ENCODE measurements at places on chromosomes 6 and 20.

DNA sequence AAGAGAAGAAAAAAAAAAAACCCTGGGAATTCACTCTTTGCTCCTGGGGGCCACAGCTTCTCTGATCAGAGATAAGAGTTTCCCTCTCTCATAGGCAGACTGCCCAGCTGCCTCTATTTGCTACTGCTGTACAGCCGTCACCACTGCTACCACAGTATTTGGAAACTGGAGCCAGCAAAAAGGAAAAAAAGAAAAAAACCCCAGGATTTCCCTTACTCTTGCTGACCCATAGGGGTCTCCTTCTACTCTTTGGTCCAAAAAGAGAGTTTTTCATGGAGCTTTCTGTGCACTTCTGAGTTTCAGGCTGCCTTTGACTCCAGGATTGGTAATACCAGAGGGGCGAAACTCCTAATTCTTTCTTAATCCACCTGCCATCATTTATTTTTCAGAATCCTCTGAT lies 89.7 kb downstream of the MDGA1 start:
- DNase-seq, result no peak

DNA sequence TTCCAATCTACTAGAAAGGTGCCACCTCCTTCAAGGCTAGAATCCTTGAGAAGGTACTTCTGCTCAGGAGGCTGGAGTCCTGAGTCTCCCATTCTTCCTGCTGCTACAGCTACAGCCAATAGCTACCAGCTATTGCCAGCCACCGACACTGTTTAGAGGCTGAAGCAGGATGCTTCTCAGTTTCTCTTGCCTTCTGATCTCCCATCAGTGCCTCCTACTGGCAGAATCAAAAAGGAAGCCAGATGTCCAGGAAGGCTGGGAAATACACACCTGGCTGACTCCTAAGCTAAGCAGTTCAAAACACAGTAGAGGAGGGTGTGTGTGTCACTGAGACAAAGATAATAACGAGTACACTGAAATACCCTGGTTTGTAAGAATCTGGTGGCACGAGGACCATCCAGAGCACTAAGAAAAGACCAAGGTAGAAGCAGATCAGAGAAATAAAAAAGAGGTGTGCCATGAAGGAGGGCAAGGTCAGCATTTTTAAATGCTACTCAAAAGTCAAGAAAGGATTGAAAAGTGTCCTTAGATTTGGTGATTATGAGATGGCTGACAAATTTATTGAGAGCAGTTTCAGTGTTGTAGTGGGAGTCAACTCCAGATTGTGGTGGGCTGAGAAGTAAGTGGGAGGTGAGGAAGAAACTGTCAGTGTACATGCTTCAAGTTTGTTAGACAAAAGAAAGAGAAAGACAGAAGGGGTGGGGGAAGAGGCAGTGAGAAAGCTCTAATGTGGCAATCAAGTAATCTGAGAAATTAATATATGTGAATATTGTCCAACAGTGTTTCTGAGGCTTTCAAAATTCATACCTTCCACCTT lies 2.3 kb upstream of the HLA-DMA start:
- peak; percentile 32 for DNase-seq

- DNase-seq, result no peak
Observed at GRCh38 chr6:126167726-126168125, 172.2 kb upstream of the CENPW start.

- peak; percentile 13 for DNase-seq
Observed at GRCh38 chr20:431012-431904, 23.2 kb downstream of the RBCK1 start.

GRCh38 chr20:45049904-45050471 lies 50.9 kb downstream of the KCNS1 start:
- no peak for DNase-seq

GRCh38 chr20:23150304-23151007 lies 64.3 kb upstream of the CD93 start:
- no peak for DNase-seq

DNA sequence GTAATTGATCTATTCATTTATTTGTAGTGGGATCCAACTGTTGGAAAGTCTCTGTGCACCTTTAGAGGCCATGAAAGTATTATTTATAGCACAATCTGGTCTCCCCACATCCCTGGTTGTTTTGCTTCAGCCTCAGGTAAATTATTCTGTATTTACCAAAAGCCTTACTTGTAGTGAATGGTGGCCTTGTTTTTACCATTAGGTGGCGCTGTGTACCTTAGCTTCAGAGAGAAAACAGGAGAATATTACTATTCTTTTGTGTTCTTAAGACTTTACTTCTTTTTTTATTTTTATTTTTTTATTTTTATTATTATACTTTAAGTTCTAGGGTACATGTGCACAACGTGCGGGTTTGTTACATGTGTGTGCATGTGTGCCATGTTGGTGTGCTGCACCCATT lies 23.7 kb downstream of the PEX7 start:
- DNase-seq, result peak; percentile 13

- no peak for DNase-seq
Observed at GRCh38 chr6:84314377-84314898, 87.0 kb upstream of the CEP162 start.

DNA sequence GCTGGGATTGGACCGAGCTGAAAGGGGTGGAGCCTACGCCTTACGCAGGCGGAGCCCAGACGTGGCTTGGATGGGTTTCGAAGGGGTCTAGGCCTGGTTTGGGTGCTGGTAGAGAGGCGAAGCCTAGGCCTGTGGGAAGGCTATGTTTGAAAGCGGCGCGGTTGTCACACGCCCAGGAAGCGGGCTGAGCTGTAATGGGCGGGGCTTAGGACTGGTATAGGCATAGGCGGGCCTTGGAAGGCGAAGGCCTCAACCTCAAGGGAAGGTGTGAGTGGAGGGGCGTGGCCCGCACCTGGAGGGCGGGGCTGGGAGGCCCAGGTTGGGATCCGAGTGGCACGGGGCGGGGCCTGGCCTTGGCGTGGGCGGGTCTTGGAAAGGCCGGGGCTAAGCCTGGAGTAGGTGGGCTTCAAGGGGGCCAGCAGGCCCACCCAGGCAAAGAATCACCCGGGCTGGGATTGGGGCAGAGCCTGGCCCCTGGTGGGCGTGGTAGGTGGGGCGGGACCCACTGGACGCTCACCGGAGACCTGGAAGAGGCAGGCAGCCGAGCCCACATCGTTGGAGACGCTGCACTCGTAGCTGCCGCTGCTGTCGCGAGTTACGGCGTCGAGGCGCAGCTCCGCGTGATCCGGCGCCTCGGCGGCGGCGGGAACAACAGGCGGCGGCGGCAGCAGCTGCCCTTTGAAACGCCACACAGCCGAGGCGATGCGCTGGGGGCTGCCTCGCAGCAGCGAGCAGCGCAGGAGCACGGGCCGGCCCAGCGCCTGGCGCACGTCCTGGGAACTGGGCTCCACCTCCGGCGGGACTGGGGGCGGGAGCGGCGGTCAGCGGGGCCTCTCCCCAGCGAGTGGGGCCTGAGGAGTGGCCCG lies 49.0 kb downstream of the MDGA1 start:
- DNase-seq, result peak; percentile 25

DNA sequence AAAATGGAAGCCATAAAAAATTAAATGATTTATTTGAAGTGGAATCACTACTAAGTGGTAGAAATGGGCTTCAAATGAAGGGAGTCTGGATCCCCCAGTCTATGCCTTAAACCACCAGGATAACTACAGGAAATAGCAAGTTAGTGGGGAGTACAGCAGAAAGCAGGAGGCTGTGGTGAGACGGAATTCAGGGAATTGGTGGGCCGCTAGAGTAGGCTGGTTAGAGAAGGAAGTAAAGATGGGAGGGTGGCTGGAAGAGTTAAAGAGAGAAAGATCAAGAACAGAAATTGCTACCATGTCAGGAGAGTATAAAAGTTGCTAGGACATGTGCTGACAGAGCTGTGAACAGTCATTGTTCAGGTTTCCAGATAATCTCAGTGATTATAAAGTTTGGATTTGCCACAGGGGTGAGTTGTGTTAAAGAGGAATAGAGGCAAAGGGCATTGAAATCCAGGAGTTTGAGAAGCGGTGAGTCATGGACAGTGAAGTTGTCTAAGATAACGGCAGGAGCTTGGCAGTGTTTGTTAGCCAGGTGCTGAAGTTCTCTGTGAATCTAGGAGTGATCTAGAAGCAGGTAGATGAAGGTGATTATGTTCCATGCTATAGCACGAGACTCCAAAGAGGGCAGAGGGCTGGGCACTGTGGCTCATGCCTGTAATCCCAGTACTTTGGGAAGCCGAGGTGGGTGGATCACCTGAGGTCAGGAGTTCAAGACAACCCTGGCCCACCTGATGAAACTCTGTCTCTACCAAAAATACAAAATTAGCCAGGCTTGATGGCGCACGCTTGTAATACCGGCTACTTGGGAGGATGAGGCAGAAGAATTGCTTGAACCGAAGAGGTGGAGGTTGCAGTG lies 13.7 kb upstream of the HINT3 start:
- DNase-seq, result no peak

- DNase-seq, result no peak
Observed at GRCh38 chr6:130520221-130520620, 154.4 kb downstream of the TMEM200A start.

DNA sequence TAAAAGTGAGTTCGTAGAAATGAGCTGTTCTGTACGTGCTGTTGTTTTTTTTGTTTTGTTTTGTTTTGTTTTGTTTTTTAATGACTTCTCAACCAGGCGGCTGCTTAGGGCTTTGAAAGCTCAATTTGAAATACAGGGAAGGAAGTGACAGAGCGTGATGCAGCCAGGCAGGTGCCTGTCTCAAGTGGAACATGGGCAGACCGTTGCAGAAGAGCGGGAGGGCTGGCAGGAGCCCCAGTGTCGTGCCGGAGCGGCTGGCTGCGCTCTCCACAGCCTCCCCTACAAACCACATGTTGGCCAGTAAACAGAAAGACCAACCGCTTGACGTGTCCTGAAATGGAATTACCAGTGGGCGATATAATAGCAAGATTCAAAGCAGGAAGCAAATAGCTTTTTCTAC lies 164.9 kb upstream of the RREB1 start:
- DNase-seq, result no peak

- DNase-seq, result no peak
Observed at GRCh38 chr20:3909952-3910366, 20.8 kb downstream of the PANK2 start.

DNA sequence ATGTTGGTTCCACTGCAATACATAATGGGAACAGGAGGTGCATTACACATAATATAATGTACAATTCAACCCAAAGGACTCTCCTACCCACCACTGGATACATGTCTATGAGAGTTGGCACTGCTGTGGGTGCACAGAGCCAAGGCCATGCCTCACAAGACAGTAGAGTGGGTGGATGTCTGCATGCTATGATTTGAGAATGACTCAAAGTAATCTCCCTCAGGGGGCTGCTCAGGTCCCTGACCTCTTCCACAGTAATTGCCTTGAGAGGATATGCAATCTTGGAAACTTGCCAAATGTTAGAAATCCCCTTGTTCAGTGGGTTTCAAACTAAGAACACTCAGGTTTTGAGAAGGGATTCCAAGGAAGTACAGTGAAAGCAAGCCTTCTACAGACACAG lies 79.0 kb downstream of the ANKEF1 start:
- no peak for DNase-seq

DNA sequence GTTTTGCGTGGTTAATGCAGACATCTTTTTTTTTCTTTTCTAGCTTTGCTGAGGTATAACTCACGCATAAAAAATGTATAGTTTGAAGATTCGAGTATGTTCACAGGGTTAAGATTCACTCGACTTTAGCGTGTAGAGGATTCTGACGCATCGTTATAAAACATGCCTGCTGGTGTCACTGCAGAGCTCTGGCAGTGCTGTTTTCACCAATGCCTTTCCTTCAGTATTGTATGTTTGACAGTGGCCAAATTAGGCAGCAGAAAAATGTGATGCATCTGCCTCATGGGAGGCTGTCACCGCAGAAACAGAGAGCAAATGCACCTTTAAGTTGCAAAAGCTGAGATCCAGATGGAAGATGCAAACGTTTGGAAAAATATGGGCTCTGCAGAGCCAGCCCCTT lies 18.0 kb upstream of the SIRPB2 start:
- no peak for DNase-seq

- no peak for DNase-seq
Observed at GRCh38 chr6:122913558-122913957, 82.5 kb upstream of the CLVS2 start.

DNA sequence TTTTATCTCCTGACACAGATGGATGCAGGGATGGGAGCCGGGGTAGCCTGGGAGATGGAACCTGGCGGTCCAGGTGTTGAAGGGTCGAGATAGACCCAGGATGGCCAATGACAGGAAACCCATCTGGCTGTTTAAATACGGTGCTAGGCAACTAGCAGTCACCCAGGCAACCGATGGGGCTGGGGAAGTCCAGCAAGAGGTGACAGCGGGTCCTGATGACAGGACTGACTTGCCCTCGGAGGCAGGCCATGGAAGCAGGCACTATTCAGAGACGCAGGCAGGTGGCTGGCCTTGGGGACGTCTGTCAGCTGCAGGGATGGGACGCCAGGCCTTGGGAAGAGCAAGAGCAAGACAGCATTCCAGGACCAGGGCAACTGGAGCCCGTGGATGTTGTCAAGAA lies 135.4 kb upstream of the RALGAPA2 start:
- no peak for DNase-seq

GRCh38 chr6:151093706-151094105 lies 146.1 kb upstream of the AKAP12 start:
- no peak for DNase-seq

DNA sequence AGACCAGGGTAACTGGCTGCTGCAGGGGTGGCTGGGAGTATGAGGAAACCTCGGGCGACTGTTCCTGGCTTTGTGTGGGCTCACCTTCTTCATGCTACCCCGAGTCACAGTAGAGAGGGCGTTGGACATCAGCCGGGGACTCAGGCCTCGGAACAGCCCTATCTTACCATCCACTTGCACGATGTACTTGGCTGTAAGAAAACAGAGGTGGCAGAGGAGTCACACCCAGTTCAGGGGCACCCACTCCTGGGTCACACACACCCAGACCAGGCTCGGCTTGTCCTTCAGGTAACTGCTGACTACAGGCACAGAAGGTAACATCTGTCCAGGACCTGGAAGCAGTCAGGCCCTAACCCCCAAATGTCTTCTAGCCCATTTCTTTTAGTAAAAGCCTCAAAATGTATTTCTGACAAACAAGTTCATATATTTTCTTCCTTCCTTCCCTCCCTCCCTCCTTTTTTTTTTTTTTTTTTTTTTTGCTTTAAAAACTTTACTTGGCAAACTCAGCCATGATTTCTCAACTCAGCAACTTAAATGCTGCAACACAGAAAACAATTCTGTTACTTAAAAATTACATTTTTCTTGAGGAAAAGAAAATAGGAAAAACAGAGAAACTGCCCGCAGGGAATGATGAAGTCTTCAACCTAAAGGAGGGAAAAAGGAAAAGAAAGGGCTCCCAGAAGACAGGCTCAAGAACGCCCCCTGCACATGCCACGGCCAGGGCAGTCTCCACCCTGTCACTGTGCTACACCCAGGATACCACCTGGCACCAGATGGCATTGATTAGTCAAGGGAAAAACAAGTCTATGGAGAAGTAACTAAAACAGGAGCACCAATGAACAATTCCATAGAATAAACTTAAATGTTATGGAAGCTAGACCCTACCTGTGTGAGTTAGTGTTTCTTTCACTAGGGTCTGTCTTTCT lies 7.3 kb downstream of the MTCH1 start:
- DNase-seq, result no peak

DNA sequence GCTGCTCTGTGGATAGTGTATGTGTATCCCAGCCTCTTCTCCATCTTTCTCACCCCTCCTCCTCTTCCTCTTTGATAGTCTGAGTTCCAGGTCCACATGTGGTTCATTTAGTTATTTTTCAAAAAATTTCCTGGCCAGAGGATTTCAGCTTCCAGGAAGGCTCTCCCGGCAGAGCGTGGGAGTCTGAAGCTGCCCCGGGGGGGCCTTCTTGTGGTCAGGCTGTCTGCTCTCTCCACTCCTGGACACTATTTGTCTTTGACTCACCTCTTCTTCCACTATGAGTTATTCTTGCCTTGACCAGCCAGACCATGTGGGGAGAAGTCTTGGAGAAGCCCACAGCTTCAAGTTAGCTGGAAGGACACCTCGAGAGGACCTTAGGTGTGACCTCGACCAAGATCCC lies 258.8 kb downstream of the CDC5L start:
- DNase-seq, result no peak

All from central memory CD4-positive, alpha-beta T cell (primary cell).